ENCODE measurements at places on chromosomes 6 and 20.

- DNase-seq: no peak
Measured at GRCh38 chr20:52033313-52033712, 158.3 kb downstream of the ZFP64 start.

DNA sequence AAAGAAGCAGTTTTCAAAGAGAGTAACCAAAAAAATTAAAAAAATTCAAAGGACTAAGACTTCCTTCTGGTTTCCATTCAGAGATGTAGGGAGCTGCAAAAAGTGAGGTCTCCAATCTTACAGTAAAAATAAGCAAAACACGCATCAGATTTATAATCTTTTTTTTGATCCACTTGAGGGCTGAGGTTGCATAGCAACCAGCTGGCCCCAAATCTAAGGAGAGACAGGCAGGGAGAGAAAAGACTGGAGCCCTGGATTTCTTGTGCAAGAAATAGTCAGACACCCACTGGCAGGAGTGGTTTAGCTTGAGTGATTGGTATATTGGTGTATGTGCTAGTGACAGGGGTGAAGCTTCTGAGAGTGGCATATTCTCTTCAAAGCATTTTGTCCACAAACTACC, 135.9 kb upstream of the FUT9 start:
- DNase-seq: no peak

DNA sequence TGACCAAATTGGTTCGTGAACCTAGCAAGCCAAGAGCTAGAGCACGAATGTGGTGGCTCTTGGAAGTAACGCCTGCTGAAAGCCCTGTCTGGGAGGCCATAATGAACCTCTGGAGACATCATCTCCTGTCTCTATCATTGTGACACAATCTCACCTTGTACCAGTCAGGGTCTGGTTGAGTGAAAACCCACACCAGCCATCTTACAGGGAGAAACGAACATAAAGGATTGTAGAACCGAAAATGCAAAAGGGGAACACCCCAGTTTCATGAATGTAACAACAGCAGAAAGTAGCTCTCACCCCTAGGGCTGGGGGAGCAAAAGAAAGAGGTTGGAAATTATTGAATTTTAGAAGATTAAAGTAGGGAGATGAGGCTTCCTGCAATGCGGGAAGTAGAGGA, 50.9 kb upstream of the TAB2 start:
- no peak for DNase-seq

- DNase-seq: no peak
Measured at GRCh38 chr6:1335367-1336037, 23.6 kb downstream of the FOXQ1 start.

GRCh38 chr6:43311666-43312065, 3.0 kb upstream of the CRIP3 start:
- no peak for DNase-seq

- no peak for DNase-seq
Measured at GRCh38 chr6:14284969-14285590, 167.5 kb downstream of the CD83 start.

DNA sequence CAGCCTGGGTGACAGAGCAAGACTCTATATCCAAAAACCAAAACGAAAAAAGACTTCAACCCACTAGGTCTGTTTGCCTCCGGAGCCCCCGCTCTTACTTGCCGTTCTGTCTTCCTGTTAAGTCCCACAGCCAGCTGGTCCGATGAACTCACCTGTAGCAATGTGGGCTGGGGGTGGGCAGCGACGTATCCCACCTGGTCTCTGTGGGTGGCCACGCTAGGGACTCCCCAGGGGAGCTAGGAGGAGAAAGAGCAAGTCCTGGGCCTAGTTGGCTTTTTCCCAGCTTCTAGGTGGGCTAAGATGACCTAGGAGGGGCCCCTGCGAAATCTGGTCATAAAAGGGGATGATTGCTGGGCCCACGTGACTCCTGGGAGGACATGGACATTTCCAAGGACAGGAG, 166.0 kb upstream of the KCNG1 start:
- DNase-seq: no peak

GRCh38 chr6:148557796-148558321, 189.0 kb upstream of the UST start:
- DNase-seq: no peak

- no peak for DNase-seq
Measured at GRCh38 chr6:5730585-5731263, 276.0 kb downstream of the NRN1 start.

DNA sequence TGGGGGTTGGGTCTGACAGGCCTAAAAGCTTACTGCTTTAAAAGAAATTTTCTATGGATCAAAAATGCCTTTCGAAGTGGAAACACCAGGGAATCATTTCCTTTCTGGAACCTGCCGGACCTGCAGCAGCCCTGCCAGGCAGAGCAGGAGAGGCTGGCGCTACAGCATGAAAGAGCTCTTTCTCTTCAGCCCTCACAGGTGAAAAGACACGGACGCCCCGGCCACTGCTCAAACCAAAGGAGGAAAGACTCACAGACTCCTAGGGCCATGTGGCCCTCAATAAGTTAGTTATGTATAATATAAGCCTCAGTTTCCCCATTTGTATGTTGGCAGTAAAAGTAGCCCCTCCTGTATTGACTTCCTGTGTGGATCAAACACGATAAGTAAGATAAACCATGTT, 8.3 kb downstream of the SCML4 start:
- no peak for DNase-seq

- DNase-seq: no peak
Measured at GRCh38 chr20:61246269-61246668, 5.8 kb upstream of the CDH4 start.

DNA sequence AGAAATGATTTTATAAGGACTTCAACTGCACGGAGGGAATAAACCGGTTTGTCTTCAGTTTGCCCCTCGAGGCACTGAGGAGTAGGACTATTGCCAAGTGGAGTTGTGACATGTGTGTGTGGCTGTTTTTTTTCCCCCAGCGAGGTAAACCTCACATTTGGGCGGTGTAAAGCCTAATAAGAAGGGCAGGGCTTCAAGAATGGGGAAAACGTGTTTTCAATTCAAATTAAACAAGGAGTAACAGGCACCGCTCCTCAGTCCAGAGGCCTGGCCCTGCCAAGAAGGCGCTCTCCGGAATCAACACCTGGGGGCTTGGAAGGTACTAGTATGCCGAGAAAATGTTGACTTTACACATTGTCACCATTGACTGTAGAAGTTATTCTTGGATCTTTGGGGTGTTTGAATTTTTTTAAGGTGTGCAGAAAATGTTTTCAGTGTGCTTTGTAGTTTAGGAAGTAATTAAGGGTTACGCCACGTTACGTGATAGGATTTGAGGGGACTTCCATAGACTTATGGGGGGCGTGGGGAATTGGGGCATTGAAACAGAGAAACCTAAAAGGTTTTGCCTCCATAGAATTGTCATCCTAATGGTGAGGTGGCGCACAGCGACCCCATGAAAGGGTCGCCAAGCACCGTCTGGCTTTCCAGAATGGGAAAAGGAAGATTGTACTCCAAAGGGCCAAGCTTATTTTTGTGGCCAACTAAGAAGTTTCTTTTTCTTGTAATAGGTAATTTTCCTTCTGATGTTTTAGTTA, 791 bp downstream of the ADGRG6 start:
- no peak for DNase-seq

DNA sequence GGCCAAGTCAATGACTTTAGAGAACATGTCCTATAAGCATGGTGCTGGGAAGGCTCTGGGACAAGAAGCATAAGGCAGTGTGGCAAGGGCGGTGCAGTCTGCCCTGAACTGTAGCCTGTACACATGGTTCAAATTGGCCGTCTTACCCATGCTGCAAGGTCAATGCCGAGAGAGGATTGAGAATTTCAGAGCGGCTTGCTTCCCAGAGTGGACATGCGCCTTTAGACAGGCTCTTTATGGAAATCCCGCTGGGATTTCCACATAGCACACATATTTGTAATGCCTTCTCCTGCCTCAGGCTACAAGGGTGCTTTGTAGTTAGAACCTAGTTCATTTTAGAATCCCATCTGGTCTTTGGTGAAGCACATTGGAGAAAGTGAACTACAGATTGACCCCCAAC, 36.1 kb upstream of the CEP162 start:
- no peak for DNase-seq

DNA sequence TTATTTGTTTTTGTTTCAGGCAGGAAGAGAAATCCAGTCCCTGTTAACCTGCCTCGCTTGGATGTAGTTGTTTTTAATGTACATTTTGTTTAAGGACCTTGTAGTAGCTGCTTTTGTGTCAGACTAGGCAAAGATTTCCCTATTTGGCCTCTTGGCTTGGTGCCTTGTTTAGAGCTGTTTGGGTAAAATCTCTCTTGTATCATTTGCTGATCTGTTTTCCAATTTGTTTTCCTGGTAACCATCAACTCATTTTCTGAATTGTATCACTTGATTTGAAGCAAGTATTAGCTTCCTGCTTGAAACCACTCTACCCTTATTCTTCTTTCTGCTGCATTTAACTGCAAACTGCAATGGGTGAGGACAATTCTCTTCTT, 160.7 kb downstream of the ZFAND3 start:
- no peak for DNase-seq

- DNase-seq: no peak
Measured at GRCh38 chr6:138430361-138431145, 26.5 kb downstream of the HEBP2 start.

DNA sequence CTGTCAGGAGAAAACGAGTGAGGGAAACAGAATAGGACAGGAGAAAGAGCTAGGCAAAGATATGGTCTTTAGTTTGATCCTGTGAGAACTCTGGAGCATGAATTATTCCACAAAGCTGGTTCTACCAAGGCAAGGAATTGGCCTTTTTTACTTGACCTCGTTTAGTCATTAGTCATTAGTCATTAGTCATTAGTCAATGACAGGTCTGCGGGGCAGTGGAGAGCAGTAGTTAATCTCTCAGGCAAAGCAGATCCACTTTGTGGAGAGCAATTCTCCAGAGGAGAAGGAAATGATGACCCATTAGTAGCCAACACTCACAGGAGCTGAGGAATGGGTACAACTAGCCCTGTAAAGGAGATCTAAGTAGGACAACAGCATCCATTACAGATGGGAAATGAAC, 22.0 kb upstream of the ABCC10 start:
- DNase-seq: no peak

DNA sequence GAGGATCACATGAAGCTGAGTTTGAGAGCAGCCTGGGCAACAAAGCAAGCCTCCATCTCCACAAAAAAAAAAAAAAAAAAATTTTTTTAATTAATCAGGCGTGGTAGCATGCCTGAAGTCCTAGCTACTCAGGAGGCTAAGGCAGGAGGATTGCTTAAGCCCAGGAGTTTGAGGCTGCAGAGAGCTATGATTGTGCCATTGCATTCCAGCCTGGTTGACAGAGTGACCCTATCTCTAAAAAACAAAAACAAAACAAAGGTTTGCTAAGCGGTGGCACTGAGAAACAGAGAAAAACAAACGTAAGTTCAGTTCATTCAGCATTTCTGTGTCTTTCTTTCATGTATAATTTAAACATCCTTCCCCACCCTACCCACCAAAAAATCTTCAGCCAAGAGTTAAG, 78.4 kb downstream of the ANKS1A start:
- no peak for DNase-seq

- no peak for DNase-seq
Measured at GRCh38 chr20:52971498-52972189, 514 bp upstream of the TSHZ2 start.

- no peak for DNase-seq
Measured at GRCh38 chr20:46010491-46011391, 2.0 kb downstream of the MMP9 start.

DNA sequence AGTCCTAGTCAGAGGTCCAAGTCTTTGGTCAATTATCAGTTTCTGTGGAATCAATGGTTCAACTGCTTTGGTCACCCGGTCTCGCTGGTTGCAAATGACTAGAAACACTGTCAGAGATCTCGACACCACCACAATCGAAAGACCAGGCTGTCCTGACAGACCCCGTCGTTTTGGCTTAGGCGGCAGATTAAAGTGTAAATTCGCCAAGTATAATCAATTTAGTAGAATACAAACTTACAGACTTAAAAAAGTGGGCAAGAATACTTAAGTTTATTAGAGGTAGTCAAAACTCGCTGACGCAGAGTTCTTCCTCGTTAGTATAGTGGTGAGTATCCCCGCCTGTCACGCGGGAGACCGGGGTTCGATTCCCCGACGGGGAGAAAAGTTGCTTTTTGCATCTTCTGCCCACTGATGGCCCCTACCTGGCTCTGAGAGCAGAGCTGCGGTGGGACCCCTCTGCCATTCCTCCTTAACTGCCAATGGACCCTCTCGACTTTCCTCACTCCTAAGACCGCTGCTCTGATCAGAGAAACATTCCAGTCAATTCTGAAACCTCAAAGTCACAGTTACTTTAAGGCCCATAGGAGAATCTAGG, 30.6 kb upstream of the ZNF184 start:
- DNase-seq: peak; percentile 72

DNA sequence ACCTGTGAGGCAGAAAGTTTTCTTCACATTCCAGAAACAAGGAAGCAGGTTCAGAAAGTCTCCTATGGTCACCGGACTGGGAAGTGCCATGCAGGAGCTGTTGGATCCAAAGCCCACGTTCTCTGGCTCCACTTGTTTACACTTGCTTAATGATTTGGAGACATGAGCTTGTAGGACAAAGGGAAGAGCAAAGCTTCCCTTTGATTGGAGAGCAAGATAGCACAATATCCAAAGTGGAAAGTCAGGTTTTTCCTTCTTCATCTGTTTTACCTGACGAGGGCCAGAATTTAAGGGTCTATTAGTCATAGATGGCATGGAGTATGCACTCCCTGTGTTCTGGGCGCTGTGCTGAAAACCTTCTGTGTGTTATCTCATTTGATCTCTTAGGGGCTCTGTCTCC, 81.2 kb downstream of the PDE7B start:
- DNase-seq: no peak

- DNase-seq: no peak
Measured at GRCh38 chr20:25160467-25160866, 35.0 kb upstream of the ENTPD6 start.

DNA sequence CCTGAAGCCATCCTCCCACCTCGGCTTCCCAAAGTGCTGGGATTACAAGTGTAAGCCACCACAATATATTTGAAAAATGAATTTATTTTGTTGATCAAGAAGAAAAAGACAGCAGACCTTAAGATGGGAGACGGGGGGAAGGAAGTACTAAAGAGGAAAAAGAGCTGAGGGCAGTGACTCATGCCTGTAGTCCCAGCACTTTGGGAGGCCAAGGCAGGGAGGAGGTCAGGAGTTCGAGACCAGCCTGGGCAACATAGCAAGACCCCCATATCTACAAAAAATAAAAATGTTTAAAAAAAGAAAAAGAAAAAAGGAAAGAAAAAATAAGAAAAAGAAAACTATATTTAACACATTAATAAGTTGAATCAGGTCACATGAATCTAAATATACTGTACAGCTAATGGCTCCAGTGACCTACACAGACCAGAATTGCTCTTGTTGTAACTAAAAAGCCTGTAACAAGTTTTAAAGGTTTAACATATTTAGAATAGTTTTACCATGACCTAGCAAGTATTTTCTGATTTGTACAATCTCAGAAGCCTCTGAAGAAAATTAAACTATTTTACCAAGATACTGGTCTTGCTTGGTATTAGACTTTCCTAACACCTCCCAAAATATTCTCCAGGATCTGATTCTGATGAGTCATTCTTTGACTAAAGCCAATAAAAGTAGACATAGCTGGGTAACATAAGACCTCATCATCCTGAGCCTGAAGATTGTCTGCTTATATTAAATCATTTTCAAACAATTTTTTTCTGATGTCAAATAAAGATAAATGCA, 4.3 kb upstream of the AKIRIN2 start:
- no peak for DNase-seq

All from activated T-cell treated with anti-CD3 and anti-CD28 coated beads for 1 hour (primary cell).